ENCODE measurements at places on chromosomes 2 and 18.

GRCh38 chr2:241081643-241082340 is 20.3 kb downstream of the MTERF4 start:
- no peak for DNase-seq

DNA sequence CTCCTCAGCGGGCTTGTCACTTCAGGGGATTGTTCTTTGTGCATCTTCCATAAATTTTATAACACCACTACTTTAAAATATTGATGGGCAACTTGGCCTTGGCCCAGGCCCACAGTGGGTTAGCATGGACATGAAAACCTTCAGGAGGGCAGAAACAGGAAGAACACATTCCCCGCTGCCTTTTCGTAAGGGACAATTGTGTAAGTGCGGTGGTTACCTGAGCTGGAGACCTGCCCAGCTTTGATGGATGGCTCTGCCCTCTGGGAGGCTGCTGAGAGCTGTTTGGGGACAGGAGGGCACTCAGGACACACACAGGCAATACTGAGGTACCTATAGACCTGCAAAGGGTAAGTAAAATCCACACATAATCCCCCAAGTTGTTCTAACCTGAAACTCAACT is 46.8 kb downstream of the FECH start:
- no peak for DNase-seq

DNA sequence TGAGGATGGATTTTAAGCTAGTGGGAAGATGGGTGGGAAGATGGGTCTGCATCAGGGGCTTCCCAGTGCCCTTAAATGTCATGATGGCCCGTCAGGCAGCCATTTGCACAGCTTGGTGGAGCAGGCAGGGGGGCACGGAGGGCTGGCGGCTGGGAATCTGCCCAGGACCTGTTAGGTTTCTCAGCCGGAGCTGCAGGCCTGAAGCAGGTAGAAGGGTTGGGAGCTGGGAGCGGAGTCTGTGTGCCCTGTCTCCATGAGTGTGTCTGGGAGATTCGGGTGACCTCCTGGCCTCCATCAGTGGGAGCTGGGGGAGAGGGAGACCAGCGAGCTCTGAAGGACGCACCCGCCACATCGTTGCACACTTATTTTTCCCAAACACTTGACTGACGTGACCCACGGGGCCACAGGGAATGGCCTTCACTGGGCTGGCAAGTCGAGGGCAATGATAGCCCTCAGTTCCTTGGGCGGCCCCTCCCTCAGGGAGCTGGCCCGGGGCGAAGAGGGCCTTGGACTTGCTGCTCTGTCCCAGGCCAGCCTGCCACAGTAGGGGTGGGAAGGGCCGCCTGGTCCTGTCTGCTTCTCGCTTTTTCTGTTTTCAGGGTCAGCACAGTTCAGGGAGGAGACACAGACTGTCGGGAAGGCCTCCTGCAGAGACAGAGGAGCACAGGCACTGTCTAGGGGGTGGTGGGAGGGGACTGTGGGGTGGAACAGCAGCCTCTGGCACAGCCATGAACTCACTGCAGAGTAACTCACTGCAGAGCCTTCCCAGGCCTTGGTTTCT is 236.8 kb downstream of the ZBTB7C start:
- no peak for DNase-seq

DNA sequence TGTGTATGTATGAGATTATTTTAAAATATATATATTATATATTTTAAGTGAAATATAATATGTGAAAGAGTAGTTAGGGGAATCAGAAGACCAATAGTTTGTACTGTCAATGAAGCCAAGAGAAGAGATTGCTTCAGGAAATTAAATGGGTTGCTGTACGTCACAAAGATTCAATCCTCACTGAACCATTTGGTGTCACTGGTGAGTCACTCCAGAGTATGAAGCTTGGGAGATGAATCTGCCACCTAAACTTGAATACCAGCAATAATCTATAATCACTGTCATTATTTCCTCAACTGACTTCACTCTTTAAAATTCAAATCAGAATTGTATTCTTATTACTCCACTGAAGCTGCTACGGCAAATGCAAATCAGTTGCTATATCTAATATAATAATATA is 41.9 kb upstream of the SCN9A start:
- DNase-seq = no peak

DNA sequence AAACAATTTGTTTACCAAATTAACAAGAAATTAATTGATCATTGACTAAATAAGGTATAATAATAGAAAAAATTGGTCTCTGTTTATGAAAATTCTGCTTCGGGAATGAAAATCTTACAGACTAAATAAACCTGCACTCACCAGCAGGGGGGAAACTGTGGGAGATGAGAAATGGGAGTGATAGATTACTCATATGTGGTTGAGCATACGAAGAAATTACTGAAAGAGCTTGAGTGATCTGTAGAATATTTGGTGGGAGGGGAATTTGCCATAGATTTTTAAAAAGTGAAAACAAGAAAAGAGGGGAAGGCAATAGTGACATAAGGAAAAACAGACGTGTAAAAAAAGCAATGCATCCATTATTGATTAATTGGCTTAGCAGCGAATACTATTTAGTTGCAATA is 2.2 kb downstream of the HMSD start:
- no peak for DNase-seq

DNA sequence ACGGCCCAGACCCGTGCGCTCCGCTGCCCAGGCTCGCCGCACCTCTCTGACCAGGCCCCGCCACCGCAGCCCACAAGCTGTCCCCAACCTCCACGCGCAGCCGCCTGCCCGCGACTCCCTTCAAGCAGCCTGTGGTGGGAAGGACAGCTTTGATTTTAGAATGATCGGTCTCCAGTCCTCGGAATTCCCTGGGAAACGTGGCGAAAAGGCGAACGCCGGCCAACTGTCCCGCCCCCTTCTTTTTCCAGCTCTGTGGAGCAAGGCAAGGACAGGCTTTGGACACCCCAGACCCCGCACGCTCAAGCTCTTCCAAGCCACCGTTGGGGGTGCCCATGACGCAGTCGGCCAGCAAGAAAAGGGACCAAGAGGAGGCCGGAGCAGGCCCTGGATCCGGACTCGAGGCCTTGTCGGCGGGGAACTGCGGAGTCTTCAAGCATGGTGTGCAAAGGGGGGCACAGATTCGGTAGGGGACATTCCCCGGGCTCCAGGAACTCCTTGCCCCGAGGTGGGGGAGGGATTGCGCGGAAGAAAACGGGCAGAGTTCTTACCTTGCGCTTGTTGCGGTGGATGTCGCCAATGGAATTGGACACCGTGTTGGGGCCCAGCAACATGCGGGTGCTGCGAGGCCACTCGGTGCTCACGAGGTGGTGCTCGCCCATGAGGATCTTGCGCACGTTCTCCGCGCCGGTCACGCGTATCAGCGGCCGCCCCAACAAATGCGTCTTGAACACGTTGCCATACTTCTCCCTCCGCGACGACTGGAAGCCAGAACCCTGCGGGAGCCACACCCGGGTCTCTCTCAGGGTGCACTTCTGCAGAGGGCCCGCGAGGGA is 4.0 kb downstream of the CYP26B1 start:
- DNase-seq = no peak

- DNase-seq = no peak
These were observed 147.8 kb downstream of the VAPA start for GRCh38 chr18:10061566-10062140.

DNA sequence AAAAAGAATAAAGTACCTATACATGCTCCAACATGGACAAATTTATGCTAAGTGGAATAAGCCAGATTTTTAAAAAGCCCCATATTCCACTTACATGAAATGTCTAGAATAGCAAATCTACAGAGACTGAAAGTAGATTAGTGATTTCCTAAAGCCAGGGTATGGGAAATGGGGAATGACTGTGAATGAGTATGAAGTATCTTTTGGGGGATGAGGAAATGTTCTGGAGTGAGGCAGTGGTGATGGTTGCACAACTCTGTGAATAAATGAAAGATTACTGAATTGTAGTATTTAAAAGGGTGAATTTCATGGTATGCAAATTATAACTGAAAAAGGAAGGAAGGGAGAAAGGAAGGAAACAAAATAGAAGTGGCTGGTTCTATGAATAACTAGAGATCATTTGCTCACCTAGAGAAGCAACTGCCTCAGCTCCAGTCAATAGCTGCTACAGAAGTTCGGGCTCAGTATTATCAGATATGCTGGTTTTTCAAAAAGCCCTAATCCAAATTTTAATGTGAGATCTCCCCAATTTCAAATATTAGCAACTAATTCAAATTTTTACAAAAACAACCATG is 39.3 kb downstream of the MAP3K2 start:
- DNase-seq = no peak

GRCh38 chr2:211162911-211163310 is 606.5 kb downstream of the CPS1 start:
- DNase-seq = no peak

DNA sequence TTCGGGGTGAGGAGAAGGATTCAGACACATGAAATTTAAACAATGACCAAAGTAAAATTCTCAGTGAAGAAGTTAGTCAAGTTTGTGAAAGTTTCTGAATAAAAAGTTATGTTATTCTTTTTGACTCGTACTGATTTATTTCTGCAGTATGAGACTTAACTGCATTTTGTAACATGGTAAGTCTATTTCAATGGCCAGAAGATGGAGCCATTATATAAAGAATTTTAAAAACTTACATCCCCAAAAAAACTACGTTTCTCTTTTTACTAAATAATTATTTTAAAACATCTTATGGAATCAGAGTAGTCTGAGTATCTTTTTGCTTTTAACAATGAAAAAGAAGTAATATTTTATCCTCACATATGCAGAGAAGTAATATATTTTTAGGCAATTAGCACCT is 51.4 kb upstream of the SCN1A start:
- no peak for DNase-seq

GRCh38 chr2:186977433-186978045 is 128.6 kb upstream of the ZSWIM2 start:
- no peak for DNase-seq

DNA sequence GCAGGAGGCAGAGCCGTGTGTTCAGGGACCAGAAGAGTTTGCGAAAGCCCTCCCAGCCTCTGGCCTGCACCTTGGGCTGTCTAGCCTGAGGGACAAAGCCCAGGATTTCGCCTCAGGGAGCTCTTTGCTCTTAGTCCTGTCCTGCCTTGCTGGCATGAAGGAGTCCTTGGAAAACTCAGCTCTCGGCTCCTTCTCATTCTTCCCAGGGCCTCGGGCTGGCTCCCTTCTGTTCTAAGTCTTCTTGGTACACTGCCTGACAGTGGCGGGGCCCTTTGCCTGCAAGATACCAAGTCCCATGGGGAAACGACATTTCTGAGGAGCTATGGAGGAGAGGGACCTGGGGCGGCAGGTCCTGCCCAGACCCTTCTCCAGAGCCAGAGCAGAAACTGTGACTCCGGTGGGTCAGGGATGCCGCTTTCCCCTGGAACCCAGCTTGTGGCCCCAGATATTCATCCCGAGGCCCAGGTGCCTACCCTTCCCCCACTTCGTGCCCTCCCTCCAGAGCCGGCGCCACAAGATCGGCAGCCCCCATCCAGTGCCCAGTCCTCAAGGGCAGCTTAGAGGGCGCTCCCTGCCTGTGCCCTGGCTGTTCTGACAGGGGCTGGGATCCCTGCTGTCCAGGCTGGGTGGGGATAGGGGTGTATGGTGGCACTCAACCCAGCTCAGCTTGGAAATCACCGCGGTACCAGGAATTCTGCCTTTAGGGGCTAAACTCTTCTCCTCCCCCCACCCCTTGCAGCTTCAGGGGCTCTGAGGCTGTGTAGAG is 5.5 kb upstream of the CYP26B1 start:
- DNase-seq = no peak

DNA sequence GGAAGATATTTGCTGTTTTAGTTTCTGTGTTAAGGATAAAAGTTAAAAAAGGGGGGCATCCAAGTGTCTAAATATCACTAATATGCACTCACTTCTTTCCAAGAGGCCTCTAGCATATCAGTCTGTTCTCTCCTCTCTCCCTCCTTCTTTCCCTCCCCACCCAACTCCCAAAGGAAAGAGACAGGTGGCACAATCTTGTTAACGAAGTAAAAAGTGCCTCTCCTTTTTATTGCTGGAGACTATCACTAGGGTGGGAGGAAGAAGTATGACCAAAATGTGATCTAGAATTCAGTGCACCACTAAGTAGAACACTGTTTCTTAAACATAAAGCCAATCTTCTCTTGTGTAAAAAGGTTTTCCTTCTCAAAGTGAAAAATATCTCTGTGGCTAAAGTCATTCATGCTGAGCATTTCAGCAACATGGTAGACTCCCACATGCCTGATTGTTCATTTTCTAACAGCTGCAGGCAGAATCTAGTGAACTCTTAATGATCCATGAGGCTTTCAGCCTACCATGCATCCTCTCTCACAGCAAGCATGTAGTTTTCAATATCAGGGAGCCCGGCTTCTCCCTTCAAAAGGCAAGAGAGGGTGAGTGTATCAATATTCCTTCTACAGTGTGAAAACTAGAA is 39.5 kb downstream of the RNU4ATAC start:
- DNase-seq = no peak

DNA sequence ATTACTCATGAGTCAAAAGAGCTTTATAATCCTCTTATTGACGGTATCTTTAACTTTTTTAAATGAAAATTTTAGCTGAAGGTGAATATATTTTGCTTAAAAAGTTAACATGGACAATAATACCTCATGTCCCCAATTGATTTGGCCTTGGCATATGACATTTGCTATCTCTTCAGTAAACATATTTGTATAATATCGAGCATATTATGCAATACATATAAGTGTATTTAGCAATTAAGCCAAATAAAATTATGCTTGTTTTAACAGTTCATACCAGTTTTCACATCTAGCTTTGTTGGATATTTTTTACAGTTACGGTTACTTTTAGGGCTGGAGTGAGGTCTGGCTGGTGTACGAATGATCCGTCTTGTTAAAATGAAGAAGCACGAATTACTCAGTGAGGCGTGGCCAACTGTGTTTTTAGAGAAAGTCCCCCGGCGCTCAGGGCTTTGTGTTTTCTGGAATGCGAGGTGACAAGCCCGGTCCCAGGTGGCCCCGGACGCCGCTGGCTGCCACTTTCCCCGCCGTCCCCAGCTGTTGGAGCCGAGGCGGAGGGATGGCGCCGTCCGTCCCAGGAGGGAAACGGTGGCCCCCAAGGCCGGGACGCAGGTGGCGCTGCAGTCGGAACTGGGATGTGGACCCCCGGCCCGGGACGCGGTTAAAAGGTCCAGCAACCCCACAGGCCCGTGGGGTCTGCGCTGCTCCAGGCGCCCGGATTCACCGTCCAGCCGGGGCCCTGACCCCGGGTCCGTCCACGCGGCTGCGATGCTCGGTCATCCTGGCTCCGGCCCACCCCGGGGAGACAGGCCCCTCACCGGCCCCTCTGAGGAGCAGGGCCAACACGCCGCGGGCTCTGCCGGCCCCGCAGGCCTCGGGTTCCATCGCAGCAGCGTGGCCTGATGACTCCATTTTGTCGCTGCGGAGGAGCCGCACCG is 41.3 kb downstream of the TMEM18 start:
- no peak for DNase-seq

GRCh38 chr2:193584522-193584938 is 1389.8 kb upstream of the TMEFF2 start:
- no peak for DNase-seq

GRCh38 chr2:229410946-229411345 is 139.9 kb upstream of the PID1 start:
- DNase-seq = no peak

GRCh38 chr2:40260437-40260836 is 191.5 kb downstream of the SLC8A1 start:
- DNase-seq = no peak

DNA sequence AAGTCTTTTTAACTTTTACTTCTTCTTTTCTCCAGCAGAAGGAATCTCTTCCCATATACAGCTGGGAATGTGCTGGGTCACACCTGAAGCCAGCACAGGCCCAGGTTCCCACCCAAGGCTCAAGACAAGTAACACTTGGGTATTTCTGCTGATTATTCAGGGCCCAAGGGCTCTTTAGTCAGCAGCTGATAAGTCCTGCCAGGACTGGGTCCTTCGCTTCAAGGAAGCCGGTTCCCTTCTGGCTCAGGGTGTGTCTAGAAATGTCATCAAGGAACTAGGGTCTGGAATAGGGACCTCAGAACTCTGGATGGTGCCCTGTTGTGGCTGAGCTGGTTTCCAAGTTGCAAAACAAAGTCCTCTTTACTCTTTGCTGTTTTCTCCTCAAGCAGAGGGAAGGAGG is 27.0 kb upstream of the SERPINB2 start:
- DNase-seq = no peak
